HFFc6 (cell line): ENCODE measurements at places on chromosomes 11 and 22.
A peak's percentile ranks its signal among the peaks of the same experiment; 100 is the strongest.

- DNase-seq: peak; percentile 0
Observed at GRCh38 chr22:34866495-34867131, 199.3 kb upstream of the ISX start.

GRCh38 chr11:47107744-47108143 lies 68.9 kb downstream of the ARFGAP2 start:
- no peak for DNase-seq

DNA sequence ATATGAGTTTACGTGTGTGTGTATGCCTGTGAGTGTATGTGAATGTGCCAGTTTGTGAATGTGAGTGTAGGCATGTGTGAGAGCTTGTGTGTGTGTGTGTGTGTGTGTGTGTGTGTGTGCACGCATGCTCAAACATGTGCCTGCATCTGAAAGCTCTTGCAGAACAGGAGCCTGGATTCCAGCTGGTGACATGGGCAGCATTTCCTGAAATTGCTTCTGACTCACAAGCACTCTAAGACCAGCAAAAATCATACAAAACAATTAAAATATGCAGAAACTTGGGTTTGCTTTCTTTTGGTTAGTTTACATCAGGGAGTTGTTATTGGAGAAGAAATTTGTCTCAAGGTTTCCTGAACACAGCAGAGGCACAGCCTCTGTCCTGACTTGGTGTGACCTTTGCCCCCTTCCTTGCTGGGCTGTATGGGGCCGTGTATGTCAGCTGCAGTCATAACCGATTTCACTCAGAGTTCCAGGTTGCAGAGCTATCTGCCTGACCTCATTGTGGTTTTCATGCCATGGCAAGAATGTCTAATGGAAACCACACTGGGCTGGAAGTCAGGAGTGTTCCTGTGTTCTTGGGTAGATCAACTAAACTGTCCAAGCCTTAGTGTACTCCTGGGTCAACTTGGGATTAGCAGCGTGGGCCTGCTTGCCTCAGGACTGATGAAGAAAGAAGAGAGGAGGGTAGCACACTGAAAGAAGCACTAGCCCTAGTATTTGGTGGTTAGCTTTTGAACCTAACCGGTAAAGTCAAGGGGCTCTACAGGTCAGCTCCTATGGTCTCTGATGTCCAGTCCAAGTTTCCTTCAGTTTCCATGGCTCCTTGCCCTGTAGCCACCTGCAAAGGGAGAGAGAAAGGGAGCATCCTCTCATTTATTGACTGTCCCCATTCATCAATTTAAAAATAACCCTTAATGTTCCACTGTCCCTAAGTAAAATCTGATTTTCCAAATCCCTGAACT lies 143.7 kb downstream of the SNX19 start:
- peak; percentile 90 for DNase-seq

- DNase-seq: no peak
Observed at GRCh38 chr11:102709201-102709945, 3.8 kb upstream of the MMP27 start.

DNA sequence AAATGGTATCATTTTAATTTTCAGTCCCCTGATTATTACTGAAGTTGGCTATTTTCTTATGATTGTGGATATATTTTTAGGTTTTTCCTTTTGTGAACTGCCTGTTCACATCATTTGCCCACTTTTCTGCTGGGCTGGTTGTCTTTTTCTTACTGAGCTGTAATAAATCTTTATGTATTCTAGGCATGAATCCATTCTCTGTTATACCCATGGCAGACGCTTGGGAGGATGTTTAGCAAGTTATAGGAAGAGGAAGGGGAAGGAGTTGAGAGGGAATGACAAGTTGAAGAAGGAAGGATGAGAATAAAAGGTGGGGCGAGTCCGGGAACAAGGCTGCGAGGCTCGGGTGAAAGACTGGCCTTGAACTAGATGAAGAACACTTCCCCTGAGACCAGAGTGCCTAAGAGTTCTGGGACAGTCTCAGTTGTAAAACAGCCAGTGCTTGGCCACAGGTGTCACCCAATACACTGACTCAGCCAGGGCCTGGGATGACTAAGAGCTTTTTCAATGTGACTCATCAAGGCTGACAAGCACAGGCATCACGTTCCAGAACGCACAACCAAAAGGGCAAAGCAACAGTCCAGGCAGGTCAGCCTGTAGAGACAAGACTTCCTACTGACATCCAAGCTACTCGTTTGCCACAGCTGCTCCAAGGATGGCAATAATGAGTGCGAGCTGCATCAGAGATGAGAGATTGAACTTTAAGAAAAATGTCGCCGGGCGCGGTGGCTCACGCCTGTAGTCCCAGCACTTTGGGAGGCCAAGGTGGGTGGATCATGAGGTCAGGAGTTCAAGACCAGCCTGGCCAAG lies 35.2 kb downstream of the LRFN4 start:
- DNase-seq: peak; percentile 97

DNA sequence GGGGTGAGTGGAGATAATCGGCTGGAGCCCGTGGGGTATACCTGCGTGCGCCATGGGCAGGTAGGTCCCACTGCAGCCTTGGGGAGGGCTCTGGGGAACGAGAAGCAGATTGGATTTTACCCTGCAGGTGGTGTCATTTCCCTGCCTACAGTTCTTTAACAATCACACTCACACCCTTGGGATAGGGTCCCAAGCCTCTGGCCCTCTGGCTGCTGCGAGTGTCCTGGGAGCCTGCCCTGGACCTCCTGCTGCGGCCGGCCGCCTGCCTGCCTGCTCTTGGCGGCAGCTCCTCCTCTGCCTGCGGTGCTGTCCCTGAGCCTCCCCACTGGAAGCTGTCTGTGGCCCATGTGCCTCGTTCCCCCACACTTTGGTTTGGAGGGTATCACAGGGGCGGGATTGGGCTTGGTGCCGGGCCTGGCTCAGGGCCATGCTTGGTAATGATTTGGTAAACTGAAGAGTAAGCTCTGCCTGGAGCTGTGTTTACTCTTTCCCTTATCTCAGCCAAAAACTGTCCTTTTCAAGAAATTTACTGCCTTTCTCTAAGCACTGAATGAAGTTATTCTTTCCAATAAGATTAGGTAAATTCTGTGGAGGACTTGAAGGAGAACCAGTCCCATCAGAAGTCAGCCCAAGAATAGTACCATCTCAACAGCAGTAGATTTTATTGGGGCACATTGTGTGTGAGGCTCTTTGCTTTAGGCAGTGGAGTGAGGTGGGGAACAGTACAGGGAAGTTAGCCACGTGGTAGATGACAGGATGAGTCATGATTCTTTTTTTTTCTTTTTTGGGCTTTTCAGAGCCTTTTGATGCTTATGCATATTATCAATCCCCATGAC lies 53.7 kb downstream of the TBC1D22A start:
- DNase-seq: peak; percentile 48

- DNase-seq: peak; percentile 97
Observed at GRCh38 chr11:62560566-62561103, 13.1 kb downstream of the EEF1G start.

DNA sequence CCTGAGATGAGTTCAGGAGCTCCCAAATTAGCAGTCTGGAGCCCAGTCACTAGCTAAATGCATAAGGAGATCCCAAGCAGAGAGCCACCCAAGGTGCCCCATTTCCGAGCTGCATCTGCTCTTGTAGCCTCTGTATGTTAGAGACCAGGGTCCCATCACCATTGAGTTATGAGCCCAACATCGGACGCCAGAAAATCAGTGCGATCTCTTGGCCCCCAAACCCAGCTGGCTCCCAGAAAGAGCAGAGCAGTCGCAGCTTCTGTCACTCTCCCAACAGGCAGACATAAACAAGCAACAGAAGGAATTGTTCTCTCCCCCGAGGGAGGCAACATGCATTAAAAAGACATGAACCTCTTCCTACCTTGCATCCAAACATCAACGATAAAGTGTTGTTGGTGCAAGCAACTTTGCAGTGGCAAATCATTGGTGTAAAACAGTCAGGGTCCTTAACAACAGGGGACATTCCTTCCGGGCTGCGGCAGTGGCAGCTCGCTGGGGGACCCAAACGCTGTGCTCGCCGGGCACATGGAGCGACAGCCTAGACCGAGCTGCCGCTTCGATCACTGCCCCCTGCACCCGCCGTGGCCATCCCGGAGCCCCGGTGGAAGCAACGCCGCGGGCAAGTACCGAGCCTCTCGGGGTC lies 907.1 kb downstream of the DLG2 start:
- no peak for DNase-seq

GRCh38 chr11:103541186-103541795 lies 432.1 kb downstream of the DYNC2H1 start:
- DNase-seq: no peak

- DNase-seq: no peak
Observed at GRCh38 chr11:103648054-103648453, 388.4 kb upstream of the DDI1 start.

DNA sequence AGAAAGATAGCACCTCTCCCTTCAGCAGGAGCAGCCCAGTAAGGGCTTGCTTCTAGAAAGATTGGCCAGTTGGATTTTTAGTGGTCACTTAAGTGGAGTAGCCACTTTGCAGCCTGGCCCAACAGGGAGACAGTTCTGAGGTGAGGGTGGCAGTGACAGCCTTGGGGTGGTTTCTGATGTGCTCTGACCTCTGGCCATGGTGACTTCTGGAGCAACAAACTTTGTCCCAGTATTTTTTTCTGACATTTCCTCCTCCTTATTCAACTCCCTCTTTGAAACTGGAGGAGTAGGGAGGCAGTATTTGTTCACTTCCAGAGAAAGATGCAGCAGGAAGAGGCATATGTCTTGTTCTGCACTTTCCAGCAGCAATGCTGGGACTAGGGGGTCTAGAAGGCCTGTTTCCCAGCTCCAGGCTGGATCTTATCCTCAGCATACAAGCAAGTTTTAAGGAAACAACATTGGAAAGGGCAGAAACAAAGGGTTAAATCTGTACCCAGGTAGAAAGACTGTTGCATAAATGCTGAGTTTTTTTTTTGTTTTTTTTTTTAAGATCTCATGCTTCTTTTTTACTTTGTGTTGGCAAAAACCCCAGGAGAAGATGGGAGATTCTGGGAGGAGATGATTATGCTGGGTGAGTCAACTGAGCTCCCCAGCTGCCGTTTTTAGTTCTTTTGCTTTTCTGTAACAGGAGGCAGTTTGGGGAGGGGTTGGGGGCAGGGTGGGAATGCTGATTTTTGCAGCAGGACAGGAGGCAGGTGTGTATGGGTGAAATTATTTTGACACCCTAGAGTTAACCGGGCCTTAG lies 37.2 kb downstream of the RCOR2 start:
- DNase-seq: peak; percentile 62

- no peak for DNase-seq
Observed at GRCh38 chr11:16986434-16987204, 27.6 kb downstream of the PLEKHA7 start.

GRCh38 chr22:30906411-30906810 lies 62.2 kb downstream of the MORC2 start:
- no peak for DNase-seq

GRCh38 chr11:19237813-19238212 lies 2.9 kb downstream of the E2F8 start:
- no peak for DNase-seq

GRCh38 chr11:43447151-43447550 lies 88.4 kb downstream of the TTC17 start:
- DNase-seq: no peak

DNA sequence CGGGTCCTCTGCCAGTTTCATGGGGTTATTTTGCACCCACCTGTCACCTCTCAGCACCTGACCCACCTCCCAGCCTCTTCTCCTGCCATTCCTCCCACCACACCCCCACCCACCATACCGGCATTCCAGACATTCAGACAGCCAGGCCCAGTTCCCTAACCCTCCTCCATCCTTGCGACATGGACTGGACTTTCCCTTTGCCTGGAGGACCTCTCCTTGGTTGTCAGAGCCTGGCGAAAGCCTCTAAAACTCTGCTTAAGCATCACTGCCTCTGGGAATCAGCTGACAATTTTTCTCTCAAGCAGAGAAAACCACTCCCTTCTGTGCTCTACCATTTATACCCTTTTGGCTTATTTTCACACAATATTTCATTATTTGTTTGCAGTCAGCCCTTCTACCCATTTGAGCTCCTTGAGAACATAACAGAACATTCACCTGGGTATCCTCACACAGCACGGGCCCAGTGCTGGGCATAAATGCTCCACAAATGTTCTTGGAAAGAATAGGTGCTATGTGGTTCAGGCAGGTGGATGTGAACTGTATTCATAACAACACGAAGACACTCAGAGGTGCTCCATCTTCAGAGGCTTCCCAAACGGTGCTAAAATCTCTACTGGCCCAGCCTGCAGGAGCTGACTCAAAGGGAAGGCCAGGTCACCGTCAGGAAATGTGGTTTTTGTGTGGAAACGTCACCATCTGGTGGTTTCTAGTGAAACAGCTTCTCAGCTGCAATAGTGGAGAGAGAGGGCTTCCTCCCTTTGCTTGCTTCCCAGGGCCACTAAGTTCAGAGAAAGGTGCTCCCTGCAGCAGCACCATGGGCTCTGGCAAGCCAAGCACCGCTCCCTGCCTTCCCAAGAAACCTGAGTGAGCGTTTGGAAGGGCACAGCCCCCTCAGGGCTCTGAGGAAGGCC lies 10.4 kb downstream of the SPATA19 start:
- DNase-seq: peak; percentile 25

- peak; percentile 27 for DNase-seq
Observed at GRCh38 chr11:57680552-57680874, 12.6 kb downstream of the ZDHHC5 start.

DNA sequence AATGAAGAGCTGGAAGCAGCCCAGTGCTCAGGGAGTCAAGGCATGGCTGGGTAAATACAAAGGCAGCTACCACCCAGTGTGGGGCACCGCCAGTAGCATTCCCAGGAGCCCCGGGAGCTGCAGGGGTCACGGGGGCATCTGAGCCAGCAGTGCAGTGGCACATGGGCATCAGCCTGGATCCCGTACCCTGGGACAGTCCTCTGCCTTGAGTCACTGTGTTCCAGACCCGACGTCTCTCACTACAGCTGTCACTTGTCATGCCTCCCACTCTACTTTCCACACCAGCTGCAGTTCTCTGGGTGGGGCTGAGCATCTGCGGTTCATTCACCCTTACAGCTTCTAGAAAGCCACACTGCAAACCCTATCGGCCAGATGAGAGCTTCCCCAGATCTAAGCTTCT lies 29.6 kb downstream of the DHCR7 start:
- no peak for DNase-seq

- DNase-seq: no peak
Observed at GRCh38 chr22:31912407-31912743, 32.0 kb upstream of the YWHAH start.

DNA sequence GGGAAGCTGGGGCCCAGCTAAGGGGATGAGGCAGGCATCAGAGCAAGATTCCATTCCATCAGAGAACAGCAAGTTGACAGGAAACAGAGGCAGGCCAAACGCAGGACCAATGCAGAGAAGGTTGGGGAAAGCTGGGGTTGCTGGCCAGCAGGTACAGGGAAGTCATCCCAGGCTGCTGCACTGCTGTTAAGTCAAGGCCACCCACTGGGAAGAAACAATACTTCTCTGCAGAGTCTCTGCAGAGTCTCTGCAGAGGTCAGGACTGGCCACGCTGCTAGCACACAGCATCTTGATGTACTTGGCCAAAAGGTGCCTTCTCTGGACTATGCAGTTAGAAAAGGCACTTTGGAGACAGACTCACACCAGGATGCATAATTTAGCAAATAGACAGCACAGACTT lies 68.5 kb upstream of the CSNK2A3 start:
- DNase-seq: no peak

- no peak for DNase-seq
Observed at GRCh38 chr11:61716478-61717285, 35.8 kb upstream of the MYRF start.

DNA sequence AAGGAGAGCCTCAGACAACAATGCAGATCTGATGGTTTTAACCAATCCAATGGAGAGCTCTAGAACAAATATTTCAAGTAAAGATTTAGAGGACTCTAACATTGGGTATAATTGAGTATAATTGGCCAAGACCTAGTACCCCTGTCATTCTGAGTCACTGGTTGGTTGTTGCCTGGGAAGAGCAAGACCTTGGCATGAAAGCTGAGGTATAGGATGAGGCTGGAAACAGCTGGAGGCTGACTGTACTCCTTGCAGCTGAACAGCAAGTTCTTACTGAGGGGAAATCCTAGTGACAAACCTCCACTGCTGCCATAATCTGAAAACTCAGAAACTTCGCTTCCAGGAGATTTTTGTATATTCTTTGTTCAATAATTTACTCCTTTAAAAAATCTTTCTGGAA lies 54.3 kb upstream of the MUC15 start:
- no peak for DNase-seq
